ENCODE measurements at places on chromosomes 11 and 22.

GRCh38 chr11:121762820-121763219 lies 310.1 kb upstream of the SORL1-AS1 start:
- peak; percentile 56 for DNase-seq

DNA sequence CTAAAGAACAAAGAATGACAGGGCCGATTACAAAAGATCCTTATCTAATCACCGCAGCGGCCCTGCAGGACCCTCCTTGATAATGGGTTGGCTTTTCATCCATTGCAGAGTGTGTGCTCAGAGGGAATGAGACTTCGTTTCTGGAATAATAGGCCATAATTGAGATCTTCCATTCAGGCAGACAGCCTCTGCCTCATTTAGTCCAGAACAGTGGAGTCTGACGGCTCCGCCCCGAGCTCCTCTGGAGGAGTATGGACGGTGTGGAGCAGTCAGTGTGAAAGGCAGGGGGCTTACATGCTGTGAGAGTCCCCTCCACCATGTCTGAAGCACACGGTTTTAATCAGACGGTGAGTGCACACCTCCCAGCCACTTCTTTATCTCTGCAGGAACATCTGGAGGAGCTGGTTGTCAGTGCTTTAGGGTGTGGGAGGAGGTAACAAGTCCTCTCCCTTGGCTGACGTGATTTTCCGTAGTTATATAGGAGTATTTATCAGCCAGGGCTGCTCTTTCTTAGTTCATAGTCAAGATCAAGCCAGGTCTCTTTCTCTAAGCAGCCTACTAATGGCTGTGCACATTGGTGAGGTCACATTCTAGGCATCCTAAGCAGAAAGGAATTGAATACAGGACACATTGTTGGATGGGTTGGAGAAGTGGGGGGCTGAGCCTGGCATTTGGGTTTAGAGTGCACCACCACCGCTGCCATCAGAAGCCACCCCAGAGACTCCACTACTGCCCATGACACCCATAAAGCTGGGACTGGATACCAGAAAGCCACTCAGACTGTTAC lies 1477.9 kb downstream of the TBC1D22A start:
- no peak for DNase-seq

DNA sequence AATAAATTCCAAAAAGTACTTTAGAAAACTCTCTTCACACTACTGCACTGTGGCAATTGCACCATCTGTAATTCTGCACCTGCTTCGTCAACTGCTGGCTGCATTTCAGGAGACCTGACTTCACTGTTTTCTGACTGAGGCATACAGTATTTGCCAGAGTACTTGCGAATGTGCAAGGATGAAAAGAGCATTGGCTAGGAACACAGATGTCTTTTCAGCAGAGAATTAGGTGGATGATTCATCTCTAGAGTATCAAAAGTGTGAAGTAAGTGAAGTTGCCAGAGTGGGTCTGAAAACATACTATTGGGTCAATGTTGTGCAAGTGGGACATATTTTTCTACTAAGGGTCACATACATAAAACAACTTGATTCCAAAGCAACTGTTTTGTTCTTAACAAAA lies 427.5 kb upstream of the CCDC90B start:
- DNase-seq: no peak

DNA sequence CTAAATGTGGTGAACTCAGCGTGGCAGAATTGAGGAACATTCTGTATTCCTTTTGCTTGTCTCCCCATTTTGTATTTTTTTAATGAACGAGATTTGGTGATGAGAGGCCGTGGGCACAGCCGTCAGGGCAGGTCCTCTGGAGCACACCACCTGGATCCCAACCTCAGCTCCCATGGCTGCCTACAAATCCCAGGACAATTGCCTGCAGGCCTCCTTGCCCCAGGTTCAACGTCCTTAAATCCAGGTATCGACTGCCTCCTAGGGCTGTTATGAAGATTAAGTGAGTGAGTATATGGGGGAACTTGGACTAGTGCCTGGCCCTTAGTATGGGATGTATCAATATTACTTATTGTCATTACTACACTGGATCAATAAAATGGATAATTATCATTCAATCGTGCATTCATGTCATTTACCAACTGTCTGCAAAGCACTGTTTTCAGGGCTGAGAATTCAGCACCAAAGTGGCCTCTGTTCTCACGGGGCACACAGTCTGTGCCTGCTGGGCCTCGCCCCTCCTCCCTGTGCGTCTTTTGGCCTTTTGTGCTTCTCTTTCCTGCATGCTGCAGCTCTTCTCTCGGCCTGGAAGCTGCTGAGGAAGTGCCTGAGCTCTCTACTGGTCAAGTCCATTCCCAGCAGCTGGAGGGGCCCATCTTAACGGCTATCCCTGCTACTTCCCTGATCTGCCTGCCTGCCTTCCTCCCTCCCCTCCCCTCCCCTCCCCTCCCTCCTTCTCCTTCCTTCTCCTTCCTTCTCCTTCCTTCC lies 1343.7 kb downstream of the BRD1 start:
- no peak for DNase-seq

DNA sequence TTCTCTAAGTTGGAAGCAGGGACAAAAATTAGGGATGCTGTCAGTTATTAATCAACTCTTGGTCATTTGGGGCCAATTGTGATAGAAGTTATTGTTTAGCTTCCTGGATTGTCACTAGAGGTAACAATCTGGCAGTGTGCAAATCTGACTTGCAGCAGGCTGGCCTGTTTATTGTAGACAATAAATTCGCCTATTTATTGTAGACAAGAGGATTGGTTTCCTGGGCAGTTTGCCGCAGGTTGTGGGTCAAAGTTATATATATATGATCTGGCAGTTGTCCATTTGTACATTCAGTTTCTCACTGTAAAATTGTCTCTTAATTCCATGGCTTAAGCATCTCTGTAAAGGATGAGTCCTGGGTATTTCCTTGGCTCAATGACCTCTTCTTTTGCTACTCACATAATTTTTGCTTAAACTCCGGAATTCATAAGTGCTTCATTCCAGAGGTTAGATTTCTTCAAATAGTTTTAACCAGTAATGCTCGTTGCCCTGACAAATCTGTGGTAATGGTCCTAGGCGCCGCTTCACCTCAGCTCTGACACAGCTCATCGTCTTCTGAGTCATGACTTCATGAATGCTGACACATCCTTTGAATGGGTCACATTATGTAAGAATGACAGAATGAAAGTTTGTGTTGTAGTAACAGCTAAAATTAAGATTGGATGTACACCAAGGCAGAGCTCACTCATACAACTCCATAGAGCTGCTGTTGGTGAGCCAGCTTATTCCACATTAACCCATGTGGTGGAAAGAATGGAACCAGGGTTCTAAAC lies 7.8 kb upstream of the MMP3 start:
- no peak for DNase-seq

- DNase-seq: no peak
Measured at GRCh38 chr11:120170741-120171261, 32.9 kb upstream of the TRIM29 start.

GRCh38 chr11:35241531-35241930 lies 102.6 kb downstream of the CD44 start:
- no peak for DNase-seq

- DNase-seq: no peak
Measured at GRCh38 chr11:60307507-60308195, 19.4 kb upstream of the MS4A6E start.

DNA sequence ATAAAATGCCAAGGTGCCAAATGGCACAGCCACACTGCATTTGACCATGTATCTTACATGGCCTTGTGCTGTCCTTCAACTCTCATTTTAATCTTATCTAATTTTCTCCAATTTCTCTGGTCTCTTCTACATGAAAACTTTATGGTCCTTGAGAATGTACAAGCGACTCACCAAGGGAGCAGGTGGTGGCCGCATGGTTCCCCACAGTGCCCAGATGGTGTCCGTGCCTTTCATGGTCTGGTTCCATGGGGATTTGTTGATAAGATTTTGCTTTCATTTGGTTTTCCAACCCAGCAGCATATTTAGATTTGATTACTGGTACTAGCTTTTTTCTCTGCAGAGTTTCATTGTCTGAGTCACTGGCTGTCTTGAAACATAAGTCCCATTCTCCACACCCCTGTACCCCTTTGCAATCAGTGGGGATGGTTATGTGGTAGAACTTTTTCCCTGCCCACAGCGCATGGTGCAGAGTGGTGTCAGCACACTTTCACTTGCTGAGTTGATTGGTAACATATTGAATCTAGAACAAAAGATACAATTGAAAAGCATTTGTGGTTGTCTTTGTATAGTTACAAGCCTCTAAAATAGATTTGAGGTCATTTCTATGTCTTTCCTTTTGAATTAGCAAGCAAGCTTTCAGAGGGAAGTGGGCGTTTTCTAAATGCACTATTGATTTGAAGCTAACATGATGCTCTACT lies 24.1 kb downstream of the ZNRF3 start:
- no peak for DNase-seq

DNA sequence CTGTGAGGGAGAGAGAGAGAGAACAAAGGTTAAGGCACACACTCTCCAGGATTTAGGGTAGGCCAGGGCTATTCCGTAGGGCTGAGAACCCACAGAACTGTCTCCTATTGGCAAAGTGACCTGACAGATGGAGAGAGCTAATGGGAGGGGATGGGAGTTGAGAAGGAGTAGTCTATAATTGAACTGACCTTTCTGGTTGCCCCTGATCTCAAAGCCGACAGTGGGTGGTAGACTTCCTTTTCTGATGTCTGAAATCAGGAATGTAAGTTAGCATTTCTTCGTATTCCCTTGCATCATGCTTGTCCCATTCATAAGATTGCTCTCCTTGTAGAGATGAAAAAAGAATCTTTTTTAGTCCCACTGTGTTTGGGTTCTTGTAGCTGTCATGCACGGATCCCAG lies 210.1 kb downstream of the NTM start:
- no peak for DNase-seq

- DNase-seq: no peak
Measured at GRCh38 chr11:15565880-15566279, 451.2 kb downstream of the INSC start.

DNA sequence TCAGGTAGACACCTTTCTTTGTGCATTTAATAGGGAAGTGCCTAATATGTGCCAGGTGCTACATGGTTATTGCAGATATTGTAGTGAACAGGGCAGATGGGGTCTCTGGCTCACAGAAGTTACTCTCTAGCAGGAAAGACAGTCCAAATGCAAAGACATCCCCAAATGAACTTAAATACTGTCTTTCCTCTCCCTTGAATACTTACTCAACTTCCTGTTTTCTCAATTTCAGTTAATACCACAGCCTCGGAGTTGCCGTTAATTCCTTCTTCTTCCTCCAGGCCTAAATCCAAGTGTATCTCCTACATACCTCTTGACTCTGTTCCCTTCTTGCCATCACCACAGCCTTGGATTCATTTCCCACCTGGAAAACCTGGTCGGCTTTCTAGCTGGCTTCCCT lies 134.3 kb upstream of the SESN3 start:
- no peak for DNase-seq

DNA sequence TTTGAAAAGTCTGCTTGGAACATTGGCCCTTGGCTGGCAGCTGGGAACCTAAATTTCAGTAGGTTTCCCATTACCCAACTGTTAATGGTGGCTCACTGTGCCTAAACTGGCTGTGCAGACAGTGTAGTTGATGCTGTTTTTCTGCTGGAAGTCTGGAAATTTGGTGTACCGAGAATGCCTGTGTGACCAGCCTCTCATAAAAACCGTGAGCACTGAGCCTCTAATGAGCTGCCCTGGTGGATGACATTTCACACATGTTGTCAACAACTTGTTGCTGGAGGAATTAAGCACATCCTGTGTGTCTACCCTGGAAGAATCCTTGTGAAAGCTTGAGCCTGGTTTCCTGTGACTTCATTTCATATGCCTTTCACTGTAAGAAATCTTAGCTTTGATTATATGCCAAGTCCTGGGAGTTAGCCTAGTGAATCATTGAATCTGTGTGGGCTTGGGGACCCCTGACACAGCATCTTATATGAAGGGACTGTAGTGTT lies 131.1 kb downstream of the LDLRAD3 start:
- no peak for DNase-seq

GRCh38 chr11:96122601-96123074 lies 198.7 kb upstream of the MTMR2 start:
- DNase-seq: peak; percentile 47

- no peak for DNase-seq
Measured at GRCh38 chr11:75286826-75287465, 46.4 kb downstream of the TPBGL start.

GRCh38 chr11:129855086-129855485 lies 39.4 kb downstream of the TMEM45B start:
- DNase-seq: no peak

- DNase-seq: peak; percentile 72
Measured at GRCh38 chr11:22666688-22667439, 453 bp downstream of the GAS2 start.

DNA sequence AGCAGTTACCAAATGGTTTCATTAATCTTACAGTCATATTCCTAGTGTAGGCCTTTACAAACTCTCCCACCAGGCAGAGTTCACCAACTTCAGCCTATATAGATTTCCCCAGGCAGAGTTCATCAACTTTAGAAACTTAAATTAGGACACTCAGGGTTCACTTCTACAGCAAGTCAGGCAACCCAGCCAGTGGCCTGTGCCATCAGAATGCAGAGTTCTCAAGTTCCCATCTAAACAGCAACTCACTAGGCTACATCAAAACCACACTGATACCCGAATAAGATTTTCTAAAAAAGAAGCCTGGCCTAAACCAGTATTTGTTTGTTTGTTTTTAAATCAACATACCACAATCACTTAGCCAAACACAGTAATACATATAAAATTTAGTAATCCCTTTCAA lies 33.7 kb downstream of the PICALM start:
- no peak for DNase-seq

DNA sequence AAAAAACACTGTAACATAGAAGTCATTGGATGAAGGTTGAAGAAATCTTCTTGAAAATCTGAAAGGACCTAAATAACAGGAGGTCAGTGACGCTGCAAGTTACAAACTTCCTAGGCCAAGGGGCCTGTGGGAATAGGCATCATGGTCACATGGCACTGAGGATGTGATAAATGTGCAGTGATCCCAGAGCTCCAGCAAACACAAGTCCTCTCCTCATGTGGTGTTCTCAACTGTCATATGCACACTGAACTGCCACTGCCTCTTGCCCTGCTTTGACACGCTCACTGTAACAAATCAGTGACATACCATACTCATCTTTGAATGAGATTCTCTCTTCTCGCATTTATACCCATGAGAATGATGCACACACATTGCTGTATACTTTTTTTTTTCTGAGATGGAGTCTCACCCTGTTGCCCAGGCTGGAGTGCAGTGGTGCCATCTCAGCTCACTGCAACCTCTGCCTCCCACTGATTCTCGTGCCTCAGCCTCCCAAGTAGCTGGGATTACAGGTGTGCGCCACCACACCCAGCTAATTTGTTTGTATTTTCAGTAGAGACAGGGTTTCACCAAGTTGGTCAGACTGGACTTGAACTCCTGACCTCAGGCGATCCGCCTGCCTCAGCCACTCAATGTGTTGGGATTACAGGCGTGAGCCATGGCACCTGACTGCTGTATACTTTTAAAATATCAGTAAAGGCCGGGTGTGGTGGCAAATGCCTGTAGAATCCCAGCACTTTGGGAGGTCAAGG lies 65.1 kb upstream of the YPEL1 start:
- DNase-seq: no peak

- DNase-seq: no peak
Measured at GRCh38 chr11:92198268-92198667, 26.4 kb upstream of the FAT3 start.

- DNase-seq: no peak
Measured at GRCh38 chr11:35567737-35568465, 42.5 kb upstream of the PAMR1 start.

GRCh38 chr22:50713008-50713385 lies 25.0 kb upstream of the ACR start:
- no peak for DNase-seq

GRCh38 chr11:19345848-19346681 lies 105.3 kb upstream of the E2F8 start:
- DNase-seq: peak; percentile 26

Measured in NCI-H2171 (cell line).